ENCODE measurements at places on chromosomes 5 and 9. TPM values are rescaled to one million over a fixed set of nuclear protein-coding genes. Genes with fewer than 3 reads are reported as not detected.

DNA sequence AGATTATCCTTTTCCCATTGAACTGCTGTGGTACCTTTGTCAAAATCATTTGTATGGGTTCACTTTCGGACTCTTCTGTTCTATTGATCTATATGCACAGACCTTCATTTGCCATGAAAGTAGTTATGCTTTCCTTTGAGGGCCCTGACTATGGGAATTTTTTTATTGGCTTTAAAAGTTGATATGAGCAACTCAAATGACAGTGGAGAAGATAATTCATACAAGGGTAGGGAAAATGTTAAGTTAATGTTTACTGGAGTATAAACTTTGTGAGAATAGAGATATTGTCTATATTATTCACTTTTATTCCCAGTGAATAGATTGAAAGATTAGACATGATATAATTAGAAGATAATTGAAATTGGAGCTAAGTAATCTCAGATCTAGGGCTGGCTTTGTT, 94.8 kb downstream of the ATP10B start:
- no peak for DNase-seq

Gene SLC46A2
- total RNA-seq = not detected

Gene ADAMTS19
- total RNA-seq = not detected

GRCh38 chr5:108148715-108149139, 233.2 kb downstream of the FBXL17 start:
- DNase-seq = no peak

GRCh38 chr5:33261305-33261704, 179.5 kb upstream of the TARS1 start:
- no peak for DNase-seq

- DNase-seq = no peak
These were observed 26.7 kb upstream of the CAMK4 start for GRCh38 chr5:111197523-111197922.

DNA sequence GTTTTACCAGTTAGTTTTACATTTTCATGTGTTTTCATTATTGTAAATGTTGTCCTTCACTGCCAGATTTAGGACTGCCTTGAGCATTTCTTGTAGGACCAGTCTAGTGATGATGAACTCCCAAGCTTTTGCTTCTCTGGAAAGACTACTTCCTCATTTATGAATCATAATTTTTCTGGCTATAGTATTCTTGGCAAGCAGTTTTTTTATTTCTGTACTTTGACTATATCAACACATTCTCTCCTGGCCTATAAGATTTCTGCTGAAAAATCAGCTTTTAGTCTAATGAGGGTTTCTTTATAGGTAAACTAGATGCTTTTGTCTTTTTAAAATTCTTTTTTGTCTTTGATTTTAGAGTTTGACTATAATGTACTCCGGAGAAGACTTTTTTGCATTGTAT, 256.8 kb upstream of the GRAMD2B start:
- no peak for DNase-seq

DNA sequence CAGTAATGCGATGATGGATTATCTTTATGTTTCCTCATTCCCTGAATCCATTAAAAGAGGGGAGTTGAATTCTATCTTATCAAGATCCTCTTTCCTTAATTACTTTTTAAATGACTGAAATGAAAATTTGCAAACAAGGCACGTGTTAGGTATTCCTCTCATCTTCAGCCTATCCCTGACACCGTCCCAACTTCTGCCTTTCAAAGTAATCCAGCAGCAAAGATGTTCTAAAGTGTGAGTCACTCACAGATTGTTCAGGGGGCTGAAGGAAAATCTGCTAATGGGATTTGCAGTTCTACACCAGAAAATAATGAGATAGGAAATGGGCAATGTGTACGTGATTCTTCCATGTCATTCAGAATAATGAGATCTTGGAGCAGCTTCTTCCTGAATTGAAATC, 403.0 kb downstream of the ARHGEF28 start:
- no peak for DNase-seq

DNA sequence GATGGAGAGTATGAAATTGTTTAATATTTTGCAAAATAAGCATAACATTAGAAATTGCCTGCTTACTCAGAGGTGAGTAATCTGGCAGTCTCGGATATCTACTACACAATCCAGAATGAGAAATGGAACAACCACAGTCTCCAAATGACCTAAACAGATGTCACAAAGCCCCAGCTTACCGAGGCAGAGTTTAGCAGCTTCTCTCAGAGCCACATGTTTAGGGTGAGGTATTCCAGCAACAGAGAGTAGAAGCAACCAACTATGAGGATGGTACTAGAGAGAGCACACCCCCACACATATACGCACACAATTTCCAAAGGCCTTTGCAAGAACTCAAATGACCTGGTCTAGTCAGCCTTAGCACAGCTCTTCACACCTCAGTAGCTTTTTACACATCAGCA, 122.7 kb upstream of the LPAR1 start:
- DNase-seq = no peak

Gene TRIM7
- total RNA-seq = 2.3 TPM

Gene TPRN
- total RNA-seq = 14.1 TPM

Gene PDGFRB
- 0.66 TPM for total RNA-seq

Gene HRCT1
- not detected for total RNA-seq

Gene CDO1
- not detected for total RNA-seq
